ENCODE measurements at places on chromosomes 2 and 18.

DNA sequence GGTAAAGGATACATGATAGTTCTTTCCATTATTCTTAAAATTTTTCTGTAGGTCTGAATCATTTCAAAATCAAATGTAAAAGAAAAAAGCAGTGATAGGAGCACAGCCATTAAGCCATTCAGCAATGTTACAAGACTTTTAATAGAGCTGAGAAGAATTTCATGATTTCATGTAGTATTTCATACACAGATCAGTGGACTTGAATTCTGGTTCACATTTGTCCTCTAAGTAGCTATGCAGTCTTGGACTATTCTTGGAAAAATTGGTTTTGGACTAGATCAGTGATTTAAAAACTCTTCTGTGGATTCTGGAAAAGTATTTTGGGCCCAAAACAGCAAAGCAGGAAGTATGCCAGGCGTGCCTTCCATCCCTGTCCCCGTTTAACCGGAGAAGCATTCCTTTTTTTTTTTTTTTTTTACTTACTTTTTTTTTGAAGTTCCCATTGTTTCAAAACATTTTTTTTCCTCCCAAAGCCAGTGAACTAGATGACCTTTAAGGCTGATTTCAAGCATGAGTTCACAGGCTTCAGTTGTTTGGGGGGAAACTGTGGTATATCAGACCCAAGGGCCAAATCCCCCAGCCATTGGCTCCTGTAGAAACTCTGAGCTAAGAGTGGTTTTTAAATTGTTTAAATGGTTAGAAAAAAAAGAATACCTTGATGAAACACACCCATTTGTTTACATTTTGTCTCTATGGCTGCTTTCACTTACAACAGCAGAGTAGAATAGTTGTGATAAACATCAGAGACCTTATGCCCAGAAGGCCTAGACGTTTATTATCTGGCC lies 17.5 kb upstream of the POLI start:
- no peak for DNase-seq

GRCh38 chr2:43593254-43593653 lies 2.6 kb downstream of the THADA start:
- DNase-seq: no peak

DNA sequence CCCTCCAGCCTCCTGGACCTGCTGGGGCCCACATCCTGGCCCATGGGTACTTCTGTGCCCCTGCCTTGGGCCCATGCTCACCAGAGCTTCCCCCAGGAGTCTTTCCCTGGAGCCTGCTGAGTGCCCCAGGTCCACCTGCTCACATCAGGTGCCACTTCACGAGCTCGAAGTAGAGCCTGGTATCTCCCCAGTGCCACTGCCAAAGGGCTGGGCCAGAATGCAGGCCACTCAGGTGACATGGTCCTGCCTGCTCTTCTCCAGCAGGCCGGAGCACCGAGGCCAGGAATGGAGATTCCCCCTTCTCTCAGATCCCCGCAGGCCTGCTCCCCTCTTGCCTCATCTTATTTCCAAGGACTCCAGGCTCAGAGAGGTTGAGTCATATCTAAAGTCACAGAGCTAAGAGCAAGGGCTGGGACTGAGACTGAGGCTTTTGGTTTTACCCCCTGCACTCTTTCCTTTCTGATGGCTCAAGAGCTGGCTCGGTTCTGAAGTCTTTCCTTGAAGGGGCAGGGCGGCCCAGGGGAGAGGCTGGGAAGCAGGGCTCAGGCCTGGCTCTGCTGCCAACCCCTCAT lies 79.2 kb downstream of the HS1BP3 start:
- no peak for DNase-seq

DNA sequence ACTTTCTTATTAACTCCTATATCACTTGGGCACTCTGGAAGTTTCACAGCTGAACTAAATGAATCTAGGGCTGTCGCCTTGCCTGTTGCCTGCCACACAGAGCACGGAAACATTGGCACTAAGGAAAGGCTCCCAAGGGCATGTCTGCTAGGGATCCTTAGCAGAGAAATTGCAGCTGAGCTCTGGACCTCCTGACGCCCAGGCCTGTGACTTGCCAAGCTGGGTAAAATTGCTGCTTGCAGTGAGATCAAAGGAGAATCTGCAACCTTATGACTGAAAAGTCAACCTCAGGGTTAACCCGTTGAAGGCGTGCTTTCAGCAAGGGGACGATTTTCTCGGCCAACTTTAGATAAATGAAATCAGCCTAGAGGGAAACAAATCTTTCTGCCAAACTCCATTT lies 189.8 kb downstream of the NCK2 start:
- DNase-seq: no peak

DNA sequence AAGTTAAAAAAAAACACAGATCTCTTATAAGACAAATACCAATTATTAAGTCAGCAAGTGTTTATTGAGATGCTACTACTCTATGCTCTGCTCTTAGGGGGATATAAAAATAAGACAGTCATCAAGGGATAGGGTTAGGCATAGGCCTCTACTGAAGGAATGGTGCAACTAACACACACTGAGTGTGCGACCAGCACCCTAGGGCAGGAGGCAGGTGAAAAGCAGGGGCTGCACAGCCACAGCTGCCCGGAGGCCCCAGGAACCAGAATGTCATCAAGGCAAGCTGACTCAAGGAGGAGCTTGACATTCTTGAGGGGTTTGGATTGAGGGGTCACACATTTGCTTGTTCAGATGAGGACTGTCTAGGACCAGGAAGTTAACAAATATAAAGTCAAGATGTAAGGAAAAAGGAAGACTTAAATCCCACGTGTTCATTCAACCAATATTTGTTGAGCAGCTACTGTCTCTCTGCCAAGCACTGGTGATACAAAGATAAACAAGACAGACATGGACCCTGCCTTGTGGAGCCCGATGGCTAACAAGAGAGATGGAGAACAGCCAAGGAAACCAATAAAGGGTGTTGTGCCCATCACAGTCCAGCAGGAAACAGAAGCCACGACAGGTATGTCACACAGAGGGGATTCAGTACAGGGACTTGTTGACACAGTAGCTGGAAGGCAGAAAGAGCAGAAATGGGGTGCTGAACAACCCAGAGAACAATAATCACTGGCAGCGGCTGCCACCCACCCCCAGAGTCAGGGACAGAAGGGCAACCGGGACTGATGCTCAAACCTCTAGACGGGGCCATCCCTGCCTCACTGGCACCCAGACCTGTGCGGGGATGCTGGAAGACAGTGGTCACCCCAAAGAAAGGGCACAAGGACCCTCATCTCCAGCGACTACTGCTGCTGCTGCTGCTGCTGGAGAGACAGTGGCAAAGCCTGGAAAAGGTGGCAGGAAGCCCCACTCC lies 45.8 kb upstream of the MAL start:
- no peak for DNase-seq

GRCh38 chr2:26191316-26192159 lies 18.6 kb downstream of the GAREM2 start:
- no peak for DNase-seq

GRCh38 chr2:141967980-141968379 lies 162.8 kb downstream of the LRP1B start:
- no peak for DNase-seq
